ENCODE measurements at places on chromosomes 11 and 22.

DNA sequence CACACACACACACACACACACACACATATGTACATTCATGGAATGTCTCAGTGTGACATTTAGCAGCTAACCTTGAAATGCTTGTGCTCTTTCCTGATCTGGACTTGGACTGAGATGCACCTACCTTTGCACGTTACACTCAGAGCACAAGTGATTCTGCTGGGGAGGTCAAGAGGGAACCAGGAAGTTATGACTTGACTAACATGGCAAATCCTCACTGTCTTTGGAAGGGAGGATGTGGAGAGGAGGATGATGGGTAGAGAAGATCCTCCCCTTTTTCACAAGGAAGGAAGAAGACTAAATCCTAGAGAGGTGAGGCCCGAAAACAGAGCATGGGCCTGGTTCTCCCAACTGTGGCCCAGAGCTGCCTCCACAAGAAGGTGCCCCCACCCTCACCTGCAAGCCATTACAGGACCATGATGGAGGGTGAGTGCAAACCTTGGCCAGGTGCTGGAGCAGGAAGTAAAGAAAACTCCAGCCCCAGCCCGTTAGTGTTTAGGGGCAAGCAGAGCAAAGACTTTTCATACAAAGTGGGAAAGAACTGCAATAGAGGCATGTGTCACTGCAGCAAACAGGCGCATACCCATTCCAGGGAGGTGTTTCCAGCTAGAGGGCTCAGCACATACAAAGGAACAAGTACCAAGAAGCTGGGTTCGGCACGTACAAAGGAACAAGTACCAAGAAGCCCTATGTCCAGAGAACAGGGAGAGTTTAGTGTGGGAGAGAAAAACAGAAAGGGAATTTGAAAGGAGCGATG lies 26.4 kb downstream of the SCN4B start:
- DNase-seq, result no peak

- no peak for DNase-seq
Measured at GRCh38 chr22:40376149-40376548, 5.8 kb downstream of the SGSM3 start.

DNA sequence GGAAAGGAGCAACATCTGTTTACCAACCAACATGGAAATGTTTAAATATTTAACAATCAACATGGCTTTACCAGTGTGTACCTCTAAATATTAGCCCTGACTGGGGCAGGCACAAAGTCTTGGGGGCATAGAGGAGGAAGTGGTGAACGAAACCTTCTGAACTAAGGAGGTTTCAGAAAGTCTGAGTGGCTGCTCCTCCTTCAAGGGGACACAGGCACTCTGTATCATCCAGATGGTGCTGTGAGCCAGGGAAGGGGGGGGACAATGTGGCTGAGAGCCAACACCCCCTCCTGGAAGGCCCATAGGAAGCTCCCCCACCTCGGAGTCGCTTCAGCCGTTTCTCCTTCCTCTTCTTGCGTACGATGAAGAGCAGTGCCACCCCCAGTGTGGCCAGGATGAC lies 107.7 kb downstream of the CEP164 start:
- no peak for DNase-seq

DNA sequence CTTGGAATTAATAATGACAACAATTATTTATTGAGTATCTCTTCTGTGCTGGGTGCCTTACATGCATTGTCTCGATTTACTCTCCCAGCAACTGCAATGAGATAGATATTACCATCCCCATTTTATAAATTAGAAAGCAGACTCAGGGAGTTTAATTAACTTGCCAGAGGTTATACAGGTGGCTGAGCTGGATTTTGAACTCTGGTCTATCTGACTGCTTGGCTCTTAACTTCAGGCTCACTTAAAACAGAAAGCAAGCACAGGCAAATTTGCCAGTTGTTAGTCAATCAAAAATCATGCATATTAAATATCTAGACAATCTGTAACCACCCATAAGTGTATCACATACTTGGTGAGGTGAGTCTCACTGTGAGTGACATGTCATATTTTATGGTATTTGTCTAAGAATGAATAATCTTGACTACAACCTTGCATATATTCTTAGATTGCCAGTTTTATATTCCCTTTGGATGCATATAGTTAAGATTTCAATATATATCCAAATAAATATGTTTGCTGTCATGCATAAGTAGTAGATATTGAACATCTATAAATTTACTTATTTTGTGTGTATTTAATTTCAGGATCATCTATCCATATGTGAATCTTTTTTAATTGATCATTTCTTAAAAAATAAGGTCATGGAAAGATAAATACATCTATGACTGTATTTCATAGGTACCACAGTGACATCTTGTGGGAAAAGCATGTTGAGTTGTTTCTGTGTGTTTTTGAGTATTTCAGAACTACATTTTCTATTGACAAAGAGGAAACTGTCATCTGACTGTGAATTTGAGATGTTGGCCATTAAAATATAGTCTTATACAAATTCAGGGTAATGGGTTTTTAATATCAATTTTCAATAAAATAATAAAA lies 112.0 kb upstream of the ARHGAP42 start:
- DNase-seq, result no peak

DNA sequence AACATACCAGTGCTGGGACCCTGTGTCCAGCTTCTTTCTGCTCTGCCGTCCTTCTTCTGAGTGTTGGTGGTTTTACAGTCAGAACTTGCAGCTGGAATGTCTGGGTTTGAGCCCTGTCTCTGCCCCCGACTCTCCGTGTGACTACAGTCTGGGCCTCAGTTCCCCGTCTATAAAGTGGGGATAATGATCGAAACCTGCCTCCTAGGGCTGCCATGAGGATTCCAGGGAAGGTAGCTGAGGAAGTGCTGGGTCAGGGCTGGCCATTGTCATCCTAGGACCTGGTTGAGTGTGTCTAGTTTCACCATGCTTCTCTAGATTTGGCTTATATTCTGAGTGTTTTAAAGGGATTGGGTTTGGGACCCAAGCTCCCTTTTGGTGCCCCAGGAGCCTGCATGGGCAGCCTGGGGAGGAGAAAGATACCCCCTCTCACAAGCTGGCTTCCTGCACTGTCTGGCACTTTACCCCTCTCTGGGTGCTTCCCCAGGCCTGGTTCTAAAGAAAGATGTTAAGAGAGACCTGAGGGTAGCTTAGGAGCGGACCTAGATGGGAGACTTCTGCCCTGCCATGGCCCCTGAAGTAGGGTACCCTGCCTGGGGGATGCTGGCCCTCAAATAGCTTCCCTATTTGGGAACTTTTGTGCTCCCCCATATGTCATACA lies 49.9 kb downstream of the TSPAN18 start:
- no peak for DNase-seq

DNA sequence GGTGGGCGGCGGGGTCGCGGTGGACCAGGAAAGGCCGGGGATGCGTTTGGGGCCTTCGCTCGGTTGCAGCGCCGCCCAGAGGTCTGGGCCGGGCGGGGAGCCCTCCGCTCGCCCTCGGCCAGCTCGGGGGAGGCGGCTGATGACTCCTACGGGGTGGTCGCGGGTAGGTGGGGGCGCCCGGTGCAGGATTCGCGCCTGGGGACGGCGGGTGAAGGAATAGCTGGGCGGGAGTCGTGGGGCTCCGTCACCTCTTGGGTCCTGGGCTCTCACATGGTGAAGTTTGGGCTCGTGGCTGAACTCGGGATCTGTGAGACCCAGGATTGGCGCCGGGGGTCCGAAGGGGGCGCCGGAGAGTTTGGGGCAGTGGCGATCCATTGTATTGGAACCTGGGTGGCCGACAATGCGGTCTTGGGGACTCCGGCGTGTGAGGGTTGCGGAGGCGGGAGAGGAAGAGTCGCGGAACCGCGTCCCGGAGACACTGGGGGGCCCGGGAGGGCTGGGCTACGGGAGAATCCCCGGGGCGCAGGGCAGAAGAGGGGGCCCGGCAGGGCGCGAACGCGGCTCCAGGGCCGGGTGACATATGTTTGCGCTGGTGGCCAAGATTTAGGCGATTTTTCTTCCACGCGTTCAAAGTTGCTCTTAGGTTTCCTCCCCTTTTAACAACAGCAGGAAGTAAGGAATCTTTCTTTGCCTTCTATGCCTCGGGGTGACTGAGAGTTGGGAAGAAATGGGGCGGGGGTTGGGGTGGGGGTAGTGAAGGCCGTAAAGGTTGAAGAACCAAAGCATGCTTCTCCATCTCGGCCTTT lies 935 bp downstream of the QSER1 start:
- DNase-seq, result peak; percentile 44

DNA sequence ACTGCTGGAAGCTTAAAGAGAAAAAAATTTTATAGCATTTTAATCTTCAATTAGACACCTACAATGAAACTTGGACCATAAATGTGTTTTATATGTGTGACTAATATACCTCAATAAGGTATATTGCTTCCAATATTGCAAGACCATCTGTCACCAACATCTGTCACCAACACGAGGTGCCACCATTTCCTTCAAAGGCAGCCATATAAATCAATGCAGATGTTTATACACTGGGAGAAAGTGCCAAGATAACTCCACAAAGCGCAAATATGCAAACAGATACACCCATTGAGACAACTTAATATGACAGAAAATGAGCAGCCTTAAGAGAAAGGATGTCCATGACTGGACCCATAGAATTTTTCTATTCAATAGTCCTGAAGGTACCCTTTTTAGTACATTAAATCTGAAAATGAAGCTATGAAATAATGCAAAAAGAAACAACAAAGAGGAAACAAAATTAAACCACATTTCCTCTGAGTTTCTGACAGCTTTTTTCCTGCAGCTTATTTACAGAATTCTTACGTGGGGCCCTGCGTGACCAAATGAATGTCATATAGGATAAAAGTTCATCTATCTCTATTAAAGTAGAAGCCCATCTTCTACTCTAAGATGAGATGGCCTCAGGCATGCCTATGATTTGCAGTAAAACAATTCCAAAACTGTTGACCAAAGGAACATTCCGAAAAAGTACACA lies 12.5 kb downstream of the MPZL3 start:
- no peak for DNase-seq

- no peak for DNase-seq
Measured at GRCh38 chr11:78315724-78316123, 101.9 kb downstream of the GAB2 start.

- no peak for DNase-seq
Measured at GRCh38 chr11:46491661-46492330, 100.2 kb upstream of the CHRM4 start.

DNA sequence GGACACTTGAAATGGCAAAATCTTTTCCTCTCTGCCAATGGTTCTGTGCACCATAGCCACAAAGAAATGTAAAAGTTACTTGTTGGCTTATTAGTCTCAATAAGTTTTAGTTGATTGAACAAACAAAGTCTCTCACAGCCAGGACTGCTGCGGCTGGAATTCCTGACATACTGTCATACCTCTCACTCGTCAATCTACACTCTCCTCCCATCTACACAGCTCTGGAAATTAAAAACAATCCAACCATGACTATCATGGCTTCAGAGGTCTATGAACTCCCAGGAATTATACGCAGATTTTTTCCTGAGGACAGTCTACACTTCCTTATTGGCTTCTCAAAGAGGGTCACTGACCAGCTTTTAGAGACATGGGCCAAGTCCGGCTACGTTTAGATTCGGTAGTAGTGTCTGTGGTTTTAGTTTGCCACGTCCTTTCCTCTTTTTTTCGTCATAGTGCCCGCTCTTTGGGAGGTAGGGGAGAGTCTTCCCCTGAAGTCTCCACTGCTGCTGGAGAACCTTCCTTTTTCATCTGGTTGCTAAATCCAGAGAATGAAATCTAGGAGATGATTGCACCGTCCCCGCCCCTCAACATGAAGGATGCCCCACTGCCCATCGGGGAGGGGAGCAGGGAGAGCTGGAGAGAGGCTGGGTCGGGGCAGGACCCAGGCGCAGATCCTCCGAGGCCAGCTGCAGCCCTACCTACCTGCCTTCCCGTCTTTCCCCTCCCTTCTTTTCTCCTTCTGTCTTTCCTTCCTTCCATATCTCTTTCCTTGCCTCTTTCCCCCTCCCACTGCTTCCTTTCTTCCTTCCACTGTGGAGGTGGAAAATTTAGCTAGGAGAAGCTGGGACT lies 1.0 kb upstream of the PLEKHB1 start:
- no peak for DNase-seq

DNA sequence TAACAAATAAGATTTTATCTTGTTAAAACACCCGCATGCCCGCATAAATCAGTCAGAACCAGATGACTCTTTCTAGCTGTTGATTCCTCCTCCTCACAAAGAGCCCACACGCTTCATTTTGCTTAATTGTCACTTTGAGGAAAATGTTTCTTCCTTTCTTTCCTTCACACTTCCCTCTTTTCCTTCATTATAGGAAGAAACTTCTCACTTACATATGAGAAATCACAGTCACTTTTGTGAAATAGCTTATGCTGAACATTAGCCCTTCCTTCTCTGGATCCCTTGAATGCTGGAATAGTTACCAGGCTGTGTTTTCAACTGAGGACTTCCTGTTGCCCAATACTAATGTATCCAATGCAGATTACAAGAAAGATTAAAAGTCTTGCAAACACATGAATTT lies 5.8 kb downstream of the MS4A6E start:
- DNase-seq, result no peak

DNA sequence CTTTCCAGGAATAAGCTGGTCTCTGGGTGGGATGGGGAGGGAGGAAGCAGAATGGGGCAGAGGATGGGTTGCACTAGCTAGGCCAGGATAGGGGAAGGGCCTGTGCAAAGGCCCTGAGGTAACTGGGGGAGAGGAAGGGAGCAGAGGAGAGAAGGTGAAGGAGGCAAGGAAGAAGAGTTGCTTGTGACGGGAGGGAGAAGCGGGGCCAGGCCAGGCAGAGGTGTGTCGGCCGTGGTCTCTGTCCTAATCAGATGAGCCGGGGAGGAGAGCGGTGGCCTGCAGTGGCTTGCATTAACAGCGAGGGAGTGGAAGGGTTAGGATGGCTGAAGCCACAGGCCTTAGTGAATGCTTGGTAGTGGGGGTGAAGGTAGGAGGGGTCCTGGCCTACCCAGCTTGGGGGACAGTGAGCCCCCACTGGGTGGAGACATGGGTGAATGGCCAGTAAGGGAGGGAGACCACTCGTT lies 6.0 kb upstream of the DERL3 start:
- DNase-seq, result no peak

- DNase-seq, result no peak
Measured at GRCh38 chr22:27775087-27775698, 26.4 kb downstream of the MN1 start.

DNA sequence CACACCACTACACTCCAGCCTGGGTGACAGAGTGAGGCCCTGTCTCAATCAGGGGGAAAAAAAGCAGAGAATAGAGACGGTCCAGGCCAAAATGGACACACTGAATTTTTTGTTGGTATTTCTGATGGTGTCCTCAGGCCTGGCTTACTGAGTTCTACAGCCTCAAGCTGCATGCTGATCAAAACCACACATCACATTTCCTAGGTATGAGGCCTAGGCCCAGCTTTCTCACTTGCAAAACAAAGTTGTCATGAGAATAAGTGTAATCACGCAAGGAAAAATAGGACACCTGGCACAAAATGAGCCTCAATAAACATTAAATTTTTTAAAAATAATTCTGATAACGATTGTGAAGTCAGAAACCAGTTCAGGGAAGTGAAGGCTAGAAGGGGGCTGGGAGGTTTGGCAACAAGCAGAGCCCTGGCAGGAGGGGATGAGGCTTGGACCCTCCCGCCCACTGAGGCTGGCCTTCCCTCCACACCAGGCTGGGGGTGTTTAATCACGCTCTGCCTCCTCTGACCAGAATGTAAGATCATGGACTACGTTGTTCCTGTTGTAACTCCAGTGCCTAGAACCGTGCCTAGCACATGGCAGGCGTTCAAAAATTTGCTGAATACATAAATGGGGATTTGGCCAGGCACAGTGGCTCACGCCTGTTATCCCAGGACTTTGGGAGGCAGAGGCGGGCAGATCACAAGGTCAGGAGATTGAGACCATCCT lies 18.1 kb downstream of the PACSIN2 start:
- DNase-seq, result no peak
